ENCODE measurements at places on chromosomes 3 and 15.

DNA sequence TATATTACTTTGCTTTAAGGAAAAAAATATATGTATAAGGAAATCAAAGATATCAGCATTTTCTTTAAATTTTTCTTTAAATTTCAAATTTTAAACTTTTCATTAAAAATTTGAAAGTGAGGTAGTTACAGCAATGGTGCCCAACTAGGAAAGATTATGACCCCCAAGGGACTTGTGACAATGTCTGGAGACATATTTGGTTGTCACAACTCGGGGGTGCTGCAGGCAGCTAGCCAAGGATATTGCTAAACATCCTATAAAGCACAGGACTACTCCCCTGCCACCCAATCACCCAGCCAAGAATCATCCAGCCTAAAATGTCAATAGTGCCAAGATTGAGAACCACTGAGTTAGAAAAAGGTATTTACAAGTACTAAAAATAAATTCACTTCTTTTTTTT is 57.3 kb downstream of the SLC4A7 start:
- DNase-seq: no peak

GRCh38 chr3:100779480-100779879 is 70.2 kb downstream of the TFG start:
- no peak for DNase-seq

- DNase-seq: peak; percentile 93
Measured at GRCh38 chr15:89662893-89663626, 7.8 kb upstream of the KIF7 start.

DNA sequence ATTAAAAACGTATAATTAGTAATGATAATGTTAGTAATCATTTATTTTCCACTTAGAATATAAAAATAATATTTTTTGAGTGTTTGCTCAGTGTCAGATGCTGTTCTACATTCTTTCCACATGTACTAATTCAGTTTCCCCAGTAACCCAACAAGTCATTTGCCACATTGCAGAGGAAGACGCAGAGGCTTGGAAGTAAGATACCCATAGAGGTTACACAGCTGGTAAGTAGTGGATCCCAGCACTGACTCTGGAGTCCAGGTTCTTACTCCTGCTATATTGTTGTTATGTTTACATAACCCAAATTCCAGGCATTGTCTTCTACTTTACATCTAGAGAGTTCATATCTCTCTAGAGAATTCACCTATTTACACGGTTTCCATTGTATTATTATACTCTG is 48.2 kb upstream of the MYO5C start:
- peak; percentile 77 for DNase-seq

GRCh38 chr3:23575697-23576096 is 230.1 kb upstream of the UBE2E1 start:
- DNase-seq: peak; percentile 77

DNA sequence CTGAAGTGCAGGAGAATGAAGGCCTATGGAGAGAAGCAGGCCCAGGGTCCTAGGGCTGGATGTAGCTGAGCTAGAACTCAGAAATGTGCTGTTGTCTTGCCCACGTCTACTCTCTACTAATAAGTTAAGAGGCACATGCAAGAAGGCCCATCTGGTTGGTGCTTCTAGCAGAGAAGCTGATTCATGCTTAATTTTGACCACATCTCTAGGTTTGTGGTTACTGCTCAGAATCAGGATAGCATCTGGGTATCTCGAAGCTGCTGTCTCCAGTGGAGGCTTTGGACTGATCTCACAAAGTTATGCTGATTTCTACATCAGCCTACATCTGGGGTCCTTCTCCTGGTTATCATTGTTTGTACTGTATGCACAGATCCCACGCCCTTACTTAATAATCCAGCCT is 87.3 kb downstream of the CACNA1D start:
- DNase-seq: peak; percentile 20

DNA sequence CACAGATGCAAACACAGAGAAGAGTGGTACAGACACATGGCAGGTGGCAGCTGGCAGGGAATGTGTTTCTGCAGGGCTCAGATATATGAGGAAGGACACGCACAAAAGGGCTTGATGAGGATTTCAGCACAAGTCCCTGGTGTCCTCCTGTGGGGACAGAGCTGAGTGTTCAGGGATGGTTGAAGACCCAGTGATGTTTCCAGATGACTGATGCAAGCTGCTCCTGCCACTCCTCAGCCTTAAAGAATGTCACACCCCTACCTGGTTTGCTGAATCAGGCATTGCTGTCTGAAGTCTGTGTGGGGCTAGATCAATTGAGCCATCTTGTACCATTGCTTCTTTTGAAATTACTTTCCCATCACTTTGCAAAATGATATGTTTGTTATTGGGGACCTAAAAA is 40.2 kb downstream of the TNFAIP8L3 start:
- no peak for DNase-seq

DNA sequence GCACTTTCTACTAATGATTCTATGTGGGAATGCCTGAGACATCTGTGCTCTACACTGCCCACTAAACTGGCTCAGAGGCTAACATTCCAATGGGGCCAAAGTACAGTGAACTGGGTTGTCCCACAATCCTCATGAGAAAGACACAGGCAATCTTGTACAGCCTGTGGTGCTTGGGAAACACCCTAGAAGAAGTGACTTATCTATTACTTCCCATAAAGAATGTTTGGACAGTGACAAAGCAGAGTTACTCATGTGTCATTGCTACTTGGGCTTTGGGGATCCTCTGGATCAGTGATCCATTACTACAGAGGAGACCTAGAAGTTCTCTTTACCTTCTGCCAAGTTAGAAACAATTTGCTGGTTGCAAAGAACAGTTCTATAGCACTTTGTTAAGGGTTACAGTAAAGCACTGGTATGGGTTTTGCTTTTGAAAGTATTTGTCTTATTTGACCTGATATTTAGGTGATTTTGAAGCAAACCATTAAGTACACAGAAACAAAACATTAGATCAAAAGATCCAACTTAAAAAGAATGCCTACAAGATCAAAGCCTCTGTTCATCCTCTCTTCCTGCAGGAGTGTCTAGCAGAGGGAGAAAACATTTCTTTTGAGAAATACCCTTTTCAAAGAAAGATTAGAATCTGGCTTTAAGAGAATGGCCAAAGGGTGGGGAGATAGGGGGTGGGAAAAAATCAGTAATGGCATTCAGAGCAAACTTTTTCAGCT is 75.8 kb downstream of the CTNNB1 start:
- peak; percentile 51 for DNase-seq

All from iris pigment epithelial cell (primary cell).